ENCODE measurements at places on chromosomes 16 and 17.

DNA sequence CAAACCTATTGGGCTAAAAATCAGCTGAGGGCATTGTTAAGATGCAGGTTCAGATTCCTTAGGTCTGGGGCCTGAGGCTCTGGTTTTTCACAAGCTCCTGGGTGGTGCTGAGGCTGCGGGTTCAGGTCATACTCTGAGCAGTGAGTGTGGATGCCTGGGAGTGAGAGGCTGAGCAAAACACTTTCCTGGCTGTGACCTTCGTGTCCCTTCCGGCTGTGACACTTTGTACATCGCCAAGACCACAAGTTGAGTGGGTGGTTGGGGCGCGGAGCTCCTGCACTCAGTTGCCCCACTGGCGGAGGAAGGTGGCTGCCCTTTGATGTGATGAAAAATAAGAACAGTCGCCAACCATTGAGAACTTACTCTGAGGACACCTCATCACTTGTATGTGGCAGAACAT is 24.8 kb downstream of the CCR7 start:
- peak; percentile 73 for DNase-seq

DNA sequence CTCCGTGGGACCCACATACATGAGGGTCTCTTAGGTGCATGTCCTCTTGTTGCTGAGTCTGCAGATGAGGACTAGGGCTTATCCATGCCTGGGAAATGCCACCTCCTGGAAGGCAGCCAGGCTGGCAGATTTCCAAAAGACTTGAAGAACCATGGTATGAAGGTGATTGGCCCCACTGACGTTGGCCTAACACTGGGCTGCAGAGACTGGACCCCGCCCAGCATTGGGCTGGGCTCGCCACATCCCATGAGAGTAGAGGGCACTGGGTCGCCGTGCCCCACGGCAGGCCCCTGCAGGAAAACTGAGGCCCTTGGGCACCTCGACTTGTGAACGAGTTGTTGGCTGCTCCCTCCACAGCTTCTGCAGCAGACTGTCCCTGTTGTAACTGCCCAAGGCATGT is 38.2 kb upstream of the IL21R start:
- DNase-seq: no peak

GRCh38 chr17:69558796-69559195 is 144.3 kb downstream of the MAP2K6 start:
- DNase-seq: no peak

DNA sequence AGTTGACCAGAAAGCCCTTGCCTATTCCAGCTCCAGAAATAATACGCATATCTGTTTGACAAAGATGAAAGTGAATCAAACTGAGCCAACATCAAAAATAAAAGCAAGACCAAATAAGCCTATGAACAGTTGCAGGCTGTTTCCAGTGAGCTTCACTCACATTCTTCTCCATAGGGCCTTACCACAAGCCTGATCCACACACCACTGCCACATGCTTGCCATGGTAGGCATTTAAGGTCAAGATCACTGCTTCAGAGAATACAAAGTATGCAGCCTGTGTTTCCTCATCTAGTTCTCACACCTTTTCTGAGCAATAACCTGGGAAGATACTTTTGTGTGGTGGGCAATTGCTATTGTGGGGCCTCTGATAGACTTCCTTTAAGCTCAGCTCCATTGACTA is 1060.2 kb downstream of the CDH11 start:
- no peak for DNase-seq

GRCh38 chr17:58918072-58918471 is 162.4 kb downstream of the PPM1E start:
- no peak for DNase-seq
